Cerebellar nuclear complex (tissue), 1 donor: ENCODE measurements at places on chromosomes 1 and 21.

DNA sequence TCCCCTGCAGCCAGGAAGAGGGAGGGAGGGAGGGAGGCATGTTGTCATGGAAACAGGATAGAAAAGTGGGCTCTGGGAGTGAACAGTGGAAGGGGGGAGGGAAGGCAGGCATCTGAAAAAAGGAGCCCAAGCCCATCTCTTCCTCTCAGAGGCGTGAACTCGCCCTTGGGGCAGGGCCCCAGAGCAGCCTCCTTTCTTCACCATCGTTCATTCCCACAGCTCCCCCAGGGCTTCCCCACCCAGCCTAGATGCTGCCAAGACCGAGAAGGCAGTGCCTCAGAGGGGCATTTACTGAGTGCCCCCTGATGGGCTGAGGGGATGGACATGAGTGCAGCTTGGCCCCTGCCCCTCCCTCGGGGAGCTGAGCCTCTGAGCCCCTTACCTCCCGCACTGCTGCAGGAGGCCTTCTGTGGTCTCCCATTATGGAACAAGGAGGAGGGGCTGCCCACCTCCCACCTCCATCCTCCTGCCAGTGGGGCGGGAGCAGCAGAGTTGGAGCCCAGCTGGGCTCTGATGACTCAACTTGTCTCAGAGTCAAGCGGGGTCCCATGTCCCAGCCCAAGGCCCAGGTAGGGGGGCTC lies 39.1 kb upstream of the KIF21B start:
- no peak for DNase-seq

- DNase-seq, result no peak
Measured at GRCh38 chr1:162276493-162276892, 100.2 kb downstream of the SPATA46 start.

- DNase-seq, result no peak
Measured at GRCh38 chr1:156230473-156230837, 11.5 kb upstream of the BGLAP start.

DNA sequence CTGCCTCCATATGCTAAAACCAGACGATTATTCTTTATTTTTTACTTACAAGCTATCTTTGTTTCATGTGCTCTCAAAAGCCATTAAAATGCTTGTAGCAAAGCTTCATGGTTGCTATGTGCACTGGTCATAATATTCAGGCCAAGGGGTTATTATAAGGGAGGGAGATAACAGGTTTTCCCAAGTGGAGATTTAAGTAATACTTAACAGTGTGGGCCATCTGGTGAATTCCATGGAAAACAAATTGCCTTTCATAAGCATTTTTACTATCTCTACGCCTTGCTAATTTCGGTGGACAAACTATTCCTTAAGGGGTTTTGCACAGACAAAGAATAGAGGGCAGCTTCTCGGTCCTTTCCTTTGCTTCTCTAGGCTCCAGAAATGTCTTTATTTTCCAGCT lies 137.8 kb downstream of the NUF2 start:
- no peak for DNase-seq

DNA sequence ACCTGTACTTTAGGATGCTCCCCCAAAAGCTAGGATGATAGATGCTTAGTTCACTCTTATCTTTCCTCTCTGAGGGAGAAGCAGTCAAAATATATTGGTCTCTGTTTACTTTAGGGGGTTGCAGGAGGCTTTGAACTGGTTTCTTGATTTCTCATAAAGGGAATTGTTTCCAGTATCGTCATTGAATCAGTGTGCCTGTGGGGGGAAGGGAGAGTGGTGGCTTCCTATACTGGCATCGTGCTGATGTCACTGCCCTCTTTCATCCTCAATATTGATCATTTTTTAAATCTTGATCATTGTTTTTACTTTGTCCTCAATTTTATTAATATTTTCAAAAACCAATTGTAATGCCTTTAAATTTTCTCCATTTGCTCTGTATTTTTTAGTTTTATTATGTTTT lies 40.2 kb upstream of the CFHR3 start:
- DNase-seq, result no peak

DNA sequence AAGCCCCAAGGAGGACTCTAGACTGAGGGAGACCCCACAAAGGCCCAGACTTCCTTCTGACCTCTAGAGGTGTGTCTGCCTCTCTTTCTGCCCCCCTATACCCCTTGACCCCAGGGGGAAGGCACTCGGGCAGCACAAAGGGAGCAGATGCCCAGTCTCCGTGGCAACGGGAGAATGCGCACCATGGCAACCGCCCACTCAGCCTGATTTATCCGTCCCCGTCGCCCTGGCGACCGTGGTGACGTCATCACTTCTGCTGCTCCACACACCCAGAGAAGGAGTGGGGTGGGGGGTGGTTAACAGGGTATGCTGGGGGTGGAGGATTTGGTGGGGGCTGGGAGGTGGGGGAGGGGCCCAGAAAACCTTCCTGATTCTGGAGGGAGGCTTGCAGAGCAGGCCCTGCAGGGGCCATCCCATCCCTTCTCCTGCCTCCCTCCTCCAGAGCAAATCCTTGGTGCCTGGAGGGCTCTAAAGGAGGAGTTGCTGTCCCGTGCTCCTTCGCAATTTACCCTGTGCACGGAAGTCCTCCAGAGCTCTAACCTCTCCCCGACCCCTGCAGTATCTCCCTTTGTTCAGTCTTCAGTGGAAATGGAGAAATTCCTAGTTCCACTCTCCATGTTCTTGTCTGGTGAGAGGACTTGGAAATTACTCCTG lies 6.3 kb downstream of the CELF3 start:
- DNase-seq, result peak; percentile 29
